ENCODE measurements at places on chromosomes 2 and 18.
A peak's percentile ranks its signal among the peaks of the same experiment; 100 is the strongest.

- DNase-seq: no peak
These were observed 3.8 kb upstream of the GATA6 start for GRCh38 chr18:22165603-22166068.

- DNase-seq: no peak
These were observed 1481.6 kb upstream of the PIK3C3 start for GRCh38 chr18:40473221-40474029.

DNA sequence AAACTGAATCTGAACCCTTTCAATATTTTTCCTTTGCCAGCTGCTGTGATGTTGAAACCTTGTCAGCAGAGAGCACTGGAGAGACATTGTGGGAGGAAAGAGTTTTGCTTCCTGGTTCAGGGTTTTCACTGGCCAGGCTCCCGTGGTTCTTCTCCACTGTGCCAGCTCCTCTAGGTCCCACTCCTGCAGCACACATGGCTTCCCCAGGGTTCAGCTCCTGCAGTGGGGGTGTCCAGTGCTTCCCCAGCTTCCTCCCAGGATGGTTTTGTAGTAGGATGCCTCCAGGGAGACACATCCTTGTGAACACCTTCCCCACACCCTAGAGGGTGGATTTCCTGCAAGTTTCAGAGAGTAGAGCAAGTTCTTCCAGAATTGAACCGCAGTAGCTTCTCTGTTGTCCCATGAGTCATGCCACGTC is 24.0 kb upstream of the SULT1C3 start:
- peak; percentile 30 for DNase-seq

- DNase-seq: no peak
These were observed 230.1 kb downstream of the SEPTIN10 start for GRCh38 chr2:109383505-109384307.

- no peak for DNase-seq
These were observed 516.4 kb downstream of the ZEB2 start for GRCh38 chr2:144003460-144004075.

DNA sequence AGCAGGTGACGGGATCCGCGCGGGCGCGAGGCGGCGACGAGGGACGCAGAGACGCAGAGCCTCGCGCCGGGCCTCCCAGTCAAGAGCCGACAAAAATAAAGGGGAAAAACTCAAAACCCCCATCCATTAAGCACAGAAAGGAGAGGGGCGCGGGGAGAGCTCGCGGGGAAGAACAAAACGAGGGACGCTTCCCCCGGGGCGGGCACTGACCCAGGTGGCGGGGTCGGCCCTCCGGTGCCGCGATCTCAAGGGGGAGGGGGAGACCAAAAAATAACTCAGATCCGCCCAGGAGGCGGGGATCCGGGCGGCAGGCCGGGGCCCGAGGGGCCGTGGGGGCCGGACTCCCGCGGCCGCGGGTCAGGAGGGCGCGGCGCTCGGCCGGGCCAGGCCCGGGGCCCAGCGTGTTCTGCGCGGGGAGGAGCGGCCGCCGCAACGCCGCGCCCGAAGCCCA is 597 bp downstream of the RNF103 start:
- DNase-seq: peak; percentile 47

DNA sequence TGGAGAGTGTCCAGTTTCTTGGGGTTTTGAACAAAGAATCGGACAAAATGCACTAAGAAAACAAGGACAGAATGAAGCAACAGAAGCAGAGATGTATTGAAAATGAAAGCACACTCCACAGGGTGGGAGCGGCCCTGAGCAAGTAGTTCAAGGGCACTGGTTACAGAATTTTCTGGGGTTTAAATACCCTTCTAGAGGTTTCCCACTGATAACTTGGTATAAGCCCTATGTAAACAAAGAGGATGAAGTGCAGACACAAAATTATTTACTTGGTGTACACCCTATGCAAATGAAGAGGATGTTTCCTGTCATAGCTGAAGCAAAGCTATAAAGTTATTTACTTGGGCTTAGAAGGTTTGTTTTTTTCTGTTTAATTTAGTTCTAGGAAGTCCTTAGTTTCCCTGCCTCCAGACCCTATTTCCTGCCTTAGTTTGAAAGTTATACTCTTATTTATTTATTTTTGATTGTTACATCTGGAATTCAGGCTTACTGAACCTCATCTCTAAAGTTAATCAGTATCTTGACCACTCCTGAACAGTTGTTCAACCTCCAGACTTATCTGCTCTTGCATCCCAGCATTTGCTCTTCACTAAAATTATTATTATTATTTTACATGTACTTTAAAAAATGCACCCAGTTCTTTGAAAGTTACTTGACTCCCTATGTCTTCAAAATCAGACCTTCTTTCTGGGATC is 193.5 kb downstream of the SPP2 start:
- DNase-seq: no peak

GRCh38 chr18:28485210-28485801 is 308.4 kb upstream of the CDH2 start:
- DNase-seq: no peak

DNA sequence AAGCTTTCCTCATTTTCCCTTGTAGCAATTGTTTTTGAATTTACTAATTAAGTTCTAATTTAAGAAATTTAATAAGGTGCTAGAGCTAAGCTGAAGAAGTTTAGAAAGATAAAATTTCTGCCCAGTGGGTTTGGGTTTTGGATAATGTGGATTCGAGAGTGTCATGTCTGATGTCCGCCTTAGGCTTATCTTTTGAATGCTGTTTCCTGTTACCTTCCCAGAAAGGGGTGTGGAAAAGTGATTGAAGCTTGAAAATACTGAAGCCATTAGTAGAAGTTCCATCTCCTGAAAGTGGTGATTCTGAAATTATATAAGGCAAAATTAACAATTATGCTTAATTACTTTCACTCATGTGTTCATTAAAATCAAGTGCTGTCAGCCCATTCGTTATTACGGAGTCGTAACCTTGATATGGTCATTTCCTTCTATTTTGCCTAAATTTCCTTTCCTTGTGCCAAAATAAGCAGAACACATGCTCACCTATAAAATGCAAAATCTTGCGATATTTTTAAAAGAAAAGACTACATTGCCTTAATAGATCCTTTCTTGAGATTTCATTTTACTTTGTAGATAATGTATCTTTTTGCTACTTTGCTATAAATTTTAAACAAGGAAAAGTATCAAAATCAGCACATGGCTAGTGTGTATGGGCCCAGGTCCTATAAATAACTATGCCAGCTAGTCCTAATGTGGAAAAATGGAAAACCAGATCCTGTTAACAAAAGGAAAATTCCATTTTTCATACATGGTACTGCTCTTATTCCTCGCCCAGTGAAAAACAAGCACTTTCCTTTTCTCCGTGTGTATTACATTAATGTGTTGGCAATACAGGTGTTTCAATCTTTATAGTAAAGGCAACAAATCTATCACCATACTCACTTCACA is 97.3 kb downstream of the ICOS start:
- DNase-seq: no peak

- no peak for DNase-seq
These were observed 30.6 kb downstream of the RTN4 start for GRCh38 chr2:55019526-55020258.

DNA sequence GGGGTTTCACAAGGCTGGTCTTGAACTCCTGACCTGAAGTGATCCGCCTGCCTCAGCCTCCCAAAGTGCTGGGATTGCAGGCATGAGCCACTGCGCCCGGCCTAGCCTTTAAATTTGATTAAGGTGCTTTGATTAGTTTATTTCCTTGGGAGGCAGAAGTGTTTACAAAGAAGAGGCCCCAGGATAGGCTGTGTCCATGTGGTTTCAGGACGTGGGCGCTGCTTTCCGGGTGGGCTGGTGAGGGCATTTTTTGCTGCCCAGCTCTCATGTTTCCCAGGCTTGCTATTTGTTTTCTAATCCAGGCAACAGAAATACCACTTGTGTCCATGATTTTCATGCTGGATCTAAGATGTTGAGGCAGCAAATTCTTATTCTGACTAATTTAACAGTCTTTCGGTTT is 124.2 kb downstream of the SH3RF3 start:
- no peak for DNase-seq

GRCh38 chr18:70256994-70257393 is 31.9 kb upstream of the SOCS6 start:
- DNase-seq: no peak

- DNase-seq: no peak
These were observed 66.6 kb downstream of the ACKR3 start for GRCh38 chr2:236636261-236636660.

- no peak for DNase-seq
These were observed 104.2 kb downstream of the ACKR3 start for GRCh38 chr2:236673823-236674185.

DNA sequence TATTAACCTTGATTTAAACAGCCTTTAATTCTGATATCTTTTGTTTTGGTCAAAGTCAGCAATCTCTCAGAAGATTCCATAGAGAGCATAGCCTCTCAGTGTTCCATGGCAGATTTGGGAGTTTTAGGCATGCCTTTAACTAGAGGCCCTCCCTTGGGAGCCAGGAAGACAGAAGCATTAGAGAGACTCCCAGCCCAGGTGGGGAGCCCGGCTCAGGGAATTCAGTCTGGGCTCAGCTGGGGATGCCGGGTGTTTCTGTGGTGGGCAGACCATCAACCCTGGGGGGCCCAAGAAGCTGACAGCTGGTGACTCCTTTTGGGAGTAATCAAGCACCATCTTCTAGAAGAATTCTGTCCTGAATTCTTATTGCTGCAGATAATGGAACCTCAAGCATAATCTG is 99.7 kb upstream of the CELF4 start:
- no peak for DNase-seq

DNA sequence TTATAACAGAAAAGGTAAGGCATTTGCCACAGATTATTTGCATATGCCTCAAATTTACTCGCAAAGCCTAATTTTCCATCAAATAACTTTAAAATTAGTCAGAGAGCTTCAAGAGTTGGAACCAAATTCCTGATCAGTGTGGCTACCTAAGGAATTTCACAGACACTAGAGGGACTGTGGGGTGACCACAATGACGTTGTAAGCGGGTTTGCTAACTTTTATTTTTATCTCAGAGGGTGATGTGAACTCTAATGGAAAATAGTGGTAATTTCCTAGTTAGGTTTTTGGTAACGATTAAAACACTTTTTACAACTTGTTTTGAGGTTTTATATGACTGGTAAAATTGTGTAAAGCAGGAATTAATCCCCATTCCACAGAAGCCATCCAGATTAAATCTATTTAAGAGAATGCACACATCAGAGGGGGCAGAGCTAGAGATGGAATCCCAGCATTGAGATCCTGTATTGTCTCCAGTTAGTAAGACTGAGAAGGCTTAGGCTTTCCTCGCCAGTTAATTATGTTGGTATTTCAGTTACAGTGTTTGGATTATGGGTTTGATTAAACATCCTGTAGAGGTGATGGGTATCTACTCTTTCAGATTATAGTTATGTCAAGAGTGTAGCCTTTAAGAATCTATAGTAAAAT is 129.0 kb downstream of the GPD2 start:
- DNase-seq: no peak

- DNase-seq: peak; percentile 21
These were observed 11.3 kb downstream of the GFPT1 start for GRCh38 chr2:69375494-69376353.

GRCh38 chr2:84276590-84277255 is 182.4 kb downstream of the SUCLG1 start:
- no peak for DNase-seq

DNA sequence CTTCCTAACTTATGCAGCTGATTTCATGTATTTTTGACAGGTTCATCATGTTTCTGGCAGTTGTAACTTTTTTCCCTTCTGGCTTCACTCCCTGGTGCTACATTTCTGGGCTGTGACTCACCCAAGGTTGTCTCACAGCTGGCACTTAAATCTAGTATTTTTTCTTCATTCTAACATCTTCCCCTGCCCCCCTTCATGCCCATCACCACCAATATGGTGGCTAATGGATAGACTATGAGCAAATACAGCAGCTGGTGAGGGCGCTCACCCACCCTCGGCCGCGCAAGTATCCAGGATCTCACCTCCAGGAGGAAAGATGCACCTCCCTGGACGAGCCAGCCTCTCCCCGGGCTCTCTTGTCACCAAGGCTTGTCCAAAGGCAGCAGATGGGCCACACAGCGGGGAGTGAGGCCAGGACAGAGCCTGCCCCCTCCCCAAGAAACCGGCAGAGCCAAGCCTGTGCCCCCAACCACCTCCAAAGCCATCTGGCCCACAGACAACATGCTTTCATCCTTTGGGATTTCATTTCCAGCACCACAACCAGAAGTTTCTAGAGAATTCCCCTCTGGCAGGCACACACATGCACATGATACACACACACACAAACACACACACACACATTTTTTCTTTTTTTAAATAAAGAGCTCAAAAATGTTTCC is 39.1 kb downstream of the ATOH8 start:
- DNase-seq: no peak

DNA sequence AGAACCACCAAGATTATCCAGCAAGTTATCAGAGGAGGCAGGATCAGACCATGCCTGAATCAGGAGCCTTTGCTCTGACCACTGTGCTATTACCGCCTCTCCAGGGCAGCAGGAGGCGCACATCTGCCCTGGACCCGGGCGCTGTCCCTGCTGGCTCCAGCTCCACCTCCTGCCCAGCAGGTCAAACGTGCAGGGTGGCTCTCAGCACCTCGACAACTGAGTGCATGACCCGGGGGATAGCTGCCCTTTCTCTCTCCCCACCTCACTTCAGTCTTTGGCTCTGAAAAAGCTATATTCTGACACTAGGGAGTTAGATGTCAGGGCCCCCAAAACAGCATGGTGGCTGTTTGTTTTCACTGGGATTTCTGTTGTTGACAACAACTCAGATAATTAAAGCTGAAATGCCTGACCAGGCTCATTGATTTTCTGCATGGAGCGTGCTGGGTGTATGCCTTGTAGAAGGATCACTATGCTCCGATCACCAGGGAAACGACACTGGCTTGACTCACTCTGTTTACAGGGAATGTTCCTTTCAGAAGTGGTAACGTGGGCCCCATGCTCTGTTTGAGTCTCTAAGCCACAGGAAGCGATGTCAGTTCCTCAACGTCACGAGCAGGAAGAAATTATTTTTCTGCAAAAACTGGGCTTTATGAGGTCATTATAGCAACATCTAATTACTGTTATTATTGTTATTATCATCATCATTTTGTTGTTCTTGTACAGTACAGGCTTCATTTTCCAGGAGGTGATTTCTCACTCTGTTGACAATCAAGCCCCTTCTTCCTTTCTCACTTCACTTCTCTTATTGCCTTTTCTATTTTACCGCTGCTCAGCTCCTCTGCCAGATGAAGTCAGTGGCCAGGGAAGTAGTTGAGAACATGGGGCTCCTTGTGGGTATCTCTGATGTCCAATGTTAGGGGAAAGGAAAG is 125.6 kb downstream of the PLB1 start:
- peak; percentile 76 for DNase-seq

GRCh38 chr2:207694811-207695281 is 16.6 kb upstream of the CCNYL1 start:
- DNase-seq: no peak
